ENCODE measurements at places on chromosomes 7 and 10.

GRCh38 chr10:110200503-110200902 lies 6.9 kb upstream of the MXI1 start:
- DNase-seq, result no peak

DNA sequence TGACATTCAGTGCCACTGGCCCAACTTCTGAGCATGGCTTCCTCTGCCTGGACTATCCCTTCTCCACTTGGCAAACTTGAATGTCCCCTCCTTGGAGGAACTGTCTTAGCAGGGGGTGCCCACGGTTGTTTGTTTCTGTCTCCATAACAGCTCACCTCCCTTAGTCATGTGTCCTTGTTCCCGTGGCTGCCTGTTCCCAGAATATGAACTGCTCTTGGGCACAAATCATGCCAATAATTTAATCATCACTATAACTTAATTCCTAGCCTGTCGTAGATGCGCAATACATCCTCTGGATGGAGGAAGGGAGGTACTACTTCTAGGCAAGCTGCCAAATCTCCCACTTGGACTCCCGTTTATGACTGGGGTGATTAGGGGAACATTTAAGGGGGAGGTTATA lies 173.1 kb downstream of the MYOF start:
- DNase-seq, result no peak

DNA sequence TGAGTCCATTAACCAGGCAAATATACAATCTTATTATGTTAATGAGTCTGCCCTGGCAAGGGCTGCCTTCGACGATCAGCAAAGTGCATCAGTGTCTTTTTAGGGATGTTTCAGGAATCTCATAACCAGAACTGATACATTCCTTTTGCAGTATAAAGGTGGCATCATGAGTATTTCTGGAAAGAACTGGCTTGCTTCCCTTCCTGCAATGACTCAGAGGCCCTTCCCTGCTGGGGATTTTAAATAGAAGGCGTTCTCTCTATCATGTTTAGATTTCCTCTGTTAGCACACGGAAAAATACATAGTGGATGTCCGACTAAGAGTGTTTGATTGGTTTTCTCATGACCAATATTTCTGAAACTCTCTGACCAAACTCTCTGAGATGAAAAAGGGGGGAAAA lies 1.8 kb downstream of the NPS start:
- DNase-seq, result no peak

- DNase-seq, result no peak
Measured at GRCh38 chr7:12722636-12723605, 35.5 kb downstream of the ARL4A start.

DNA sequence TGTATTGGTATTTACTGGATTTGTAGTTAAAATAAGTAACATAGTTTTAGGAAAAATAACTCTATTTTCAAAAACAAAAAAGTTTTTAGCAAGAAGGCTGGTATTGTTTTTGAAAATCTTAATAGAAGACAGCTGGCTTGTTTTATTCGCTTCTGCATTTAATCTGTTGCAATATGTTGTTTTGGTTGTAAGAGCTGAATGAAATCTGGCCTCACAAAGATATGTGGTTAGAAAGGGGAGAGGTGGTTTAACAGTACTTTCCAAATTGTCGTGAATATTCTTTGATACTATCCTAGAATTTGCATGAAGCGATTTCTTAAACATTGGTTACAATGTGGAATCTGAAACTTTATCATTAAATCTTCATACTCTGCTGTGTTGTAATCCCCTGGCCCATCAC lies 355.9 kb upstream of the FZD8 start:
- DNase-seq, result no peak

DNA sequence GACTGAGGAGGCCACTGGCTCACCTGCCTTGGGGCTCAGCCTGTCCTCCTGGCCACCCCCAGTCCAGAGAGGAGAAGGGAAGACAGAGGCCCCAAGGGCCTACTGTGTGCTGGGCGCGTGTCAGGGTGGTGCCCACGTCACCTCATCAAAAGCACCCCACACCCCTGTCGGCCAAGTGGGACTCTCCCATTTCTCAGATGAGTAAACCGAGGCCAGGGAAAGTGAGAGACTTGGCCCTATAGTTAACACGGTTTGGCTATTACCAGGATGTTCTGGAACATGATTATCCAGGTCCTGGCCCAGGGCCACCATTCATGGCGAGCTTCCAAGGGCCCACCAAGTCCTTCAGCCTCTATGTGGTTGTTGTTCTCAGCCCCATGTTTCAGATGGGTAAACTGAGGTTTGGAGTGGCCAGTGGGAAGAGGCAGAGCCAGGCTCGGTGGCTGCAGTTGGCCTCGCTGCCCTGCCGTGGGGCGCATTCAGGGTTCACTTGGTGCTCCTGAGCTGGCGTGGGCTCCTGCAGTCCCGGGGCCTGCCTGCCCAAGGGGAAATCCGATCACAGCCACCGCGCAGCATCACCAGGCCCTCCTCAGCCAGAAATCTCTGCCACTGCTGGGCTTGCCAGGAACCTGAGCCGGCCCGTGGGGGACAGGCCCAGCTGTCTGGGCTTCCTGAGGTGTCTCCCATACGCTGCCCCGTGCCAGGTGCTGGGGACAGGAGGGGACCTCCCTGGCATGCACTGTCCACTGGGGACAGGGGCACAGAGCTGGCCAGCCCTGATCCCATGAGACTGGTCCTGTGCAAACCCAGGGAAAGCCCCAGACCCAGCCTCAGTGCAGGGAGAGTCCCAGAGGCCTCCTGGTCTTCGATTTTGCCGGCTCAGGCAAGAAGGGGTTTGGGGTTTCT lies 117.7 kb upstream of the TNRC18 start:
- DNase-seq, result no peak

DNA sequence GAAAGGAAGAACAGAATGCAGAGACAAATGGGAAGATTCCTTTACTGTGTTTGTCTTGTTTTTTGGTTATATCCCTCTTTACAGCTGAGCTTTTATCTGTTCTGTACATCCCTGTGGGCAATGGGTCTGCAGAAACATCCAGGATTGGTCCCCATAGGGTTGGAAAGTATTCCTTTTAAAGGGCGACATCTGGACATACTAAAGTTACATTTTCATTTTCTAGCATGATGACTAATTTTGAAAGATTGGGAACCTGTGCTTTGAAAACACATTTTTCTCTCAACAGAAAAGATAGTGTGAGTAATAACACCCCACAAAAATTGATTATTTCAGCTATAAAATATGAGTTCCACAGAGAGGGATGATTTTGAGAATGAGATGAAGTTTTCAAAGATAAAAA lies 435.8 kb downstream of the GPAM start:
- no peak for DNase-seq

- no peak for DNase-seq
Measured at GRCh38 chr10:102813734-102814452, 23.3 kb downstream of the CYP17A1 start.

GRCh38 chr10:112115781-112116385 lies 67.7 kb downstream of the GPAM start:
- no peak for DNase-seq

- no peak for DNase-seq
Measured at GRCh38 chr10:101123085-101123814, 7.8 kb upstream of the TLX1 start.

DNA sequence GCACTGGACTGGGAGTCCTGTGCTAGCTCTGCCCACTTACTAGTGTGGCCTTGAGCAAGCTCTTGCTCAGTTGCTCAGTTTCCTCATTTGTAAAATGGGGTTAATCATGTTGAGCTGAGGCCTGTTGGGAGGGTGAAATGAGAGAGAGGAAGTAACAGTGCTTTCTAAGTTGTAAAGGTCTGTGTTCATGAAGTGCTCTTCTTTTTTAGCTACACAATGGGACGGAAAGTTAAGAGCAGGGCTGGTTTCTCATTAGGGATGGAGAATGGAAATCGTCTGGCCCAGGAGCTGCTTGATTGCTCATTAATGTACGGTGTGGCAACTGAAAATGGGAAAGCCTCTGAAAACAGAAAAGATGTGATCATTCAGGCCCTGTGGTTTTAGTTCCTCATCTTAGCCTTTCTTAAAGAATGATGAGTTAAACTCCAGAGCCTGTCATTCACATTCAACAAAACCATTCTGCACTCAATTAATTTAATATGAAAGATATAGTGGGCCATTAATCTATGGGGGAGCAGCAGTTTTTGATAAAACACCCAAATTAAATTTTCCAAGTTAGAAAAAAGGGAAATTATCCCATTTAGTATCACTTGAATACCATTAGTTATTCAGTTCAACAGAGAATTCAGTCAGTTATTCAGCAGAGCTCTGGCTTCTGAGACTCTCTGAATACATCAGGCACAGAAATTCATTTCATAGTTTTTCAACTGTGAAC lies 60.5 kb downstream of the SH2D4B start:
- DNase-seq, result no peak

DNA sequence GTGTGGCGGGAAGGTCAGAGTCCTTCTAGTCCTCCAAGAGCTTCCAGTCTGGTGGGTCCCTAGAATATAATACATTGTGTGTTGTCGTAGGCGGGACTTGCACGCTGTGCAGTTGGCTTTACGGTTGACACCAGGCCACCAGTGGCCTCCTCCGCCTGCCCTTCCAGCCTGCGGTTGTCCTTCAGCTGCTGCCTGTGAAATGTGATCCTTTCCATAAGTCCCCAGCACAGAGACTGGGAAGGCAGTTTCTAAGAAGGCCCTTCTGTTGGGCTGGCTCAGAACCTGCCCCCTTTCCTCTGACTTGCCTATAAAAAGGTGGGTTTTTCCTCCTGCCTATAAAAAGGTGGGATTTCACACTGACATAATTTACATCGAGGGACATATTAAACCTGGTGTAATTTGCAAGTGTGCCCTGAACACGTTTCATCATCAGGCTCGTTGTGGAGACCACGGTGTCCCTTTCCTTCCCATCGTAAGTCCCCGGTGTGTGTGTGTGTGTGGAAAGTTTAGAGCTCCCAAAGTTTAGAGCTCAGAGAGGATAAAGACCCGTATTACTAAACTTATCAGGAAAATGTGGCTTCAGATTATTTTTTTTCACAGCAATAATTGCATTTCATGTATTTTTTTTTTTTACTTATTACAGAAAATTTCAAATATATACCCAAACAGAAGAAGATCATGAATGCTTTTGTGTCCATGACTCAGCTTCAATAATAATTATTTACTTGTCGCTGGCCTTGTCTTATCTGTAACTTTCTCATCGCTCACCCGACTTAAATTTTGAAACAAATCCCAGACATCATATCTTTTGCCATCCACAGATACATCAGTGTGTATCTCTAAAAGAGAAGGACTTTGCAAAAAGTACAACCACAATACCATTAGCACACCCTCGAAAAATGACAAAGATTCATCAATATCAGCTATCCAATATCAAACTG lies 45.1 kb downstream of the CUX1 start:
- DNase-seq, result no peak

All from activated gamma-delta T cell treated with anti-CD3 and anti-CD28 coated beads, Interleukin-2, amount 50 U/mL, for 16 hours (primary cell).